ENCODE measurements at places on chromosomes 1 and 21. TPM values are rescaled to one million over a fixed set of nuclear protein-coding genes. Genes with fewer than 3 reads are reported as not detected.
A peak's percentile ranks its signal among the peaks of the same experiment; 100 is the strongest.

DNA sequence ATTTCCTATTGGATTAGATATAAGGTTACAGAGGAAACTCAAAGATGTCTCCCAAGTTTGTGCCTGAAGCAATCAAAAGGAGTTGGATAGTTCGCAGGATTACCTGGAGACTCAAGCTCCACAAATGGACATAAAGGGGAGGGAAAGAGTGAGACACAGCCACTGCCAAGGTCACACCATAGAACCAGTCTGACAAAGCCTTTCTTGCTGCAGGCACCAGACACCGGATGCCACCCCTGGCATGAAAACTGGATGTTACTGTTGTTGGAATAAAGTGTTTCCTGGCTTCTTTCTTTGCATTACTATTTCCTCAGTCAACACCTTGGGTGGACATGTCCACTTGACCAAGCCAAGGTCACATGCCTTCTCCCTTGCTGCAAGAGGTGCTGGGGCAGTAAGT lies 70.6 kb downstream of the SNRPE start:
- DNase-seq, result no peak

DNA sequence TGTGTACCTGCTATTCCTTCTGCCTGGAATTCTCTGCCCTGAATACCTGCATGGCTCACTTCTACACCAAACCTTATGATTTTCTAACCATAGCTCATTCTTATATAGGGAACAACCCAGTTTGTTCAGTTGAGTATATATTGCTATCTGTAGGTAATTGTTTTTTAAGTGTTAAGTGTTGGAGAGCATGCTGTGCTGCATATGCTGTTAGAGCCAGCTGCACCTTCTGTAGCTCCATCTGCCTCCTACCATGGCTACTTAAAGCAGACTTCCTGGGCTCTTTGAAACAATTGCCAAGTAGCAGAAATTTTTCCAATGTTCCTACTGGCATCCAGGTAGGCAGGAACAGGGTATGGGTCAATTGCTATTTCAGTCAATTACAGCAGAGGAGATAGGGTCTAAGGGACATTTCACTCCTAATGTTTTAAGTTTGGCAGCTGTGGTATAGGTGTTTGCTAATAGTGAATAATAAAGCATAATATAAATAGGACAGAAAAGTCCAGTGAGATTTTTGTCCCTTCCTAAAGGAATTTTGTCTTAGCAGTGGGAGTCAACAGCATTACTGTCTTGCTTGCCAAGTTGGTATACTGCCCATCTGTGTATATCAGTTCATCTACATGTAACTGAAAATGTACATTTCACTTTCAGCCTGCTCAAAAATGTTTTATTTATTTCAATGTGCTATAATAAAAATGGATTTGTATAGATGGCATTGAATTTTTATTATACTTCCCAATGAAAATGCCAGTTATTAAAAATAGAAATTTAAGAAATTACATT lies 34.0 kb upstream of the C1orf115 start:
- no peak for DNase-seq

DNA sequence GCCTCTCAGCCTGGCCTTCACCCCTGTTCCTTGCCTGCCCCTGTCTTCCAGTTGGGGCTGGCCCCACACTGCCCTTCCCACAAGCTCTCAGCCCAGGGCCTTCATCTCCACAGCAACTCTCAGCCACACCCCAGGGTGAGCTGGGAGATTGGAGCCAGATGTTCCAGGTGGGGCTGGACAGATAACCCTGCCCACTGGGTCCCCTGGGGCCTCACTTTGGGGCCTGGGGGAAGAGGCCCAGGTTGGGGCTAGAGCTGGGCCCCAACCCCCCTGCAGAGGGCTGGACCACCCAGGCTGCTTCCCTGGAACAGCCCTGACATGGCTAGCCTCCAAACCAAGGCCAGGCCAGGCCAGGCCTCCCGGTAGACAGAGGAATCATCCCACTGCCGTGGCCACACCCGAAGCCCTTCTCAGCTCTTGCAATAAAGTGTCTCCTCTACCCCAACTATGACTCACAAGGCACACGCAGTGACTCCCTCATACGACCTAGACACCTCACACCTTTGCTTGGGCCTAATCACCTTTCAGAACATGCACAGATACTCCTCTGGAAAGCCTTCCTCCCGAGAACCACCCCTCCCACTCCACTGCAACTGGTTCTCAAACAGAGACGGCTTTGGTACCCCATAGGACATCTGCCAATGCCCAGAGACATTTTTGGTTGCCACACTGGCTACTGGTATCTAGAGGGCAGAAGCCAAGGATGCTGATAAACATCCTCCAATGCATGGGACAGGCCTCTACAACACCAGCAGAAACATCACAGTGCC lies 22.2 kb downstream of the SLC2A1 start:
- DNase-seq, result peak; percentile 75

- no peak for DNase-seq
Observed at GRCh38 chr21:31987696-31988095, 114.9 kb downstream of the HUNK start.

- DNase-seq, result no peak
Observed at GRCh38 chr1:74426208-74426937, 86.0 kb downstream of the LRRC53 start.

- DNase-seq, result no peak
Observed at GRCh38 chr1:155219592-155220031, 11.1 kb downstream of the MTX1 start.

HENMT1 gene
- polyA plus RNA-seq, result 20.1 TPM

NEGR1 gene
- polyA plus RNA-seq, result 35.6 TPM
